Activated CD4-positive, CD25-positive, alpha-beta regulatory T cell (primary cell): ENCODE measurements at places on chromosomes 13 and 19.

- no peak for DNase-seq
Observed at GRCh38 chr19:35868823-35869326, 501 bp downstream of the APLP1 start.

DNA sequence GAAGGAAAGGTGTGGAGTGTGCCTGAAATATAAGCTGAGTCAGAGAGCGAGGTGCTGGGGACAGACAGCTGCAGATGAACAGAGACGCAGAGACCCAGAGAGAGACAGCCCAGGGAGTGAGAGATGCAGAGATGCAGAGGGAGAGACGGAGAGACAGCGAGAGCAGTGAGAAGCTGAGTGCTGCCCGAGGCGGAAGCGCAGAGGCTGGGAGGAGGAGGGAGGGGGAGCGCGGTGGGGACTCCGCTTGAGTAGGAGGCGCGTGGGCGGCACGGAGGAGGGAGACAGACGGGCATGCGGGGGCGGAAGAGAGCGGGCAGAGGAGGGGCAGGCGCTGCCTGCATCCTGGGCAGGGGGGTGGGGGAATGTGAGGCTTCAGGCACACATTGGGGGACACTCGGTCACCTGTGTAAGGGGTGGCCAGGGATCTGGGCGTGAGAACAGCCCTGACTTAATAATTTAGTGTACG lies 25.7 kb downstream of the SLC8A2 start:
- DNase-seq = no peak

DNA sequence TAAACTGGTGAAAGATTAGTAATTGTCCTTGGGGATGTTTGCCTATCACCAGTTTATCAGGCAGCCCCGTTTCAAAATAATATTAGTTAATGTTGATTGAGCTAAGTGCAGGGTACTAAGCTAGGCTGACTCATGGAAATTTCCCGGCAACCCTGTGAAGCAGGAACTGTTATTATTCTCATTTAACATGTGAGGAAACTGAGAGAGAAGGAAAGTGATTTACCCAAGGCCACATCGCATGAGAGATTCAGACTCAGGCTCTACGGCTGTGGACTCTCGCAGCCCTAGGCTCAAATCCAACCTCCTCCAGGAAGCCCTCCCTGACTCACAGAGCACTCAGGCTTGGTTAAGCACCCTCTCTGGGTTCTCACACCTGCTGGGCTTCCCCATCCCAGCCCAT lies 19.7 kb downstream of the CLPTM1 start:
- no peak for DNase-seq

DNA sequence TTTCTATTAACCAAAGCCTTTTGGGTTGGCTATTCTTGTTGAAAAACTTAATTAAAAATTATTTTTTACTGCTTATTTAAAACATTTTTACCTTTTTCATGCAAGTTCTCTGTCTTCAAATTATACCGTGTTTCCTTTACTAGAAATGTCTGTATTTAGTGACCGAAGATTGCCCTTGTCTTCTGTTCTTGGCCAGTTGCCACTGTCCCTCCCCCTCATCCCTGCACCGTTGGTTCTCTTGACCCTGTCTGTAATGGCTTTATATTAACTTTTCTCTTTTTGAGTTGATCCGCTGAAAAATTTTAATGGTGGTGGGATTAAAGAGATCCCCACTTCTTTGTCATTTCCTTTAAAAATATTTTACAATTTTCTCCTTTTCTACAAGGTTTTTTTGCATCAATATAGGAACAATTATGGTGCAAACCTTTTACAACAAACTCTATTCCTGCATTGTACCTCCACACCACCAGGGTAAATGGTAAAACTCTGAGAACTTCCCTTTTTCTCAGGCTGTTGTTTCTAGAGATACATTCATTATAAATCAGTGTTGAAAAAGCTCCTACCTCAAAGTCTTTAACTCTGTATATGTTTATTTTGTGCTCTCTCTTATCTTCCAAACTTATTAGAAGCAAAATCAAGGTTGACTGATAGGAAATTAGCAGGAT lies 12.9 kb upstream of the RNF113B start:
- no peak for DNase-seq

- DNase-seq = no peak
Observed at GRCh38 chr13:47945738-47946137, 55.3 kb downstream of the SUCLA2 start.

- DNase-seq = no peak
Observed at GRCh38 chr19:39304185-39304513, 7.9 kb downstream of the IFNL1 start.

DNA sequence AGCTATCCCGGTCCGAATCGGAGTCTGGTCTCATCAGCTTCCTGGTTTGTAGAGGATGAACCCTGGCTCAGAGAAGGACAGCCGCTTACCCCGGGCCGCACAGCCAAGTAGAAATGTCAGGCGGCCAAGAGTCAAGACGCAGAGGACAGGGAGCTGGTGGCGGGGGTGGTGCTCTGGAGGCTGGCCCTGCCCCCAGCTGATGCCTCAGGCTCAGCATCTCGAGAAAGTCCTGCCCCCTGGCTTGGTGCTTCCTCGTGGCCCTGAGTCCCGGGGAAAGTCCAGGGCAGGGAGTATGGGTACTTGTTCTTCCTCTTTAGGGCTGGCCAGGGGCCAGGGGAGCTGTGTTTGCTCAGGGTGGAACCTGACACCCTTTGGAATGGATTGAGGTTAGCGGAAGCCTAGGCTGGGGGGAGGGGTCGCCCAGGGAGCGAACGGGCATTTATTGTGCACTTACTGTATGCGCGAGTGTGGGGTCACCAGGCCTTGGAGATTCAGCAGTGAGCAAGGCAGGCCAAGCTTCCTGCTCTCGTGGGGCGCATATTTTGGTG lies 2.2 kb downstream of the TJP3 start:
- DNase-seq = no peak

GRCh38 chr13:32116210-32116609 lies 84.6 kb downstream of the FRY start:
- DNase-seq = no peak

- DNase-seq = no peak
Observed at GRCh38 chr13:110231348-110232047, 75.5 kb downstream of the COL4A1 start.

- peak; percentile 19 for DNase-seq
Observed at GRCh38 chr19:45798995-45799517, 6.4 kb upstream of the DMWD start.

- no peak for DNase-seq
Observed at GRCh38 chr13:32639502-32640105, 53.4 kb downstream of the PDS5B start.

DNA sequence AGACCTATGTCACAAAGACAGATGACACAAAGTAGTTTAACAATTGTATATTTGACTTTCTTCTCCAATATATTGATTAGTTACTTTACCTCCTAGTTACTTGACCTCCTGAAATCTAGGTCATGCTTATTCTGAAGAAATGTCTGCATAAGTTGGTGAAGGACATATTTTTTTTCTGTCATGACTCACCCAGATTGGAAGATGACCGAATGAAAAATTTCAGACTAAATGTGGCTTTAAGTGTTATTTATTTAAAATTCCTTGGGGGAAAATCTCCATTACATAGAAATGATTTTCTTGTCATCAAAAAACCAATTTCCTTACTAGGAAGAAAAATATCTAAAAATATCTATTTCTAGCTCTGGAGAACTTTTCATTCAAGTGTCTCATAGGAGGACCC lies 217.1 kb downstream of the POSTN start:
- no peak for DNase-seq

GRCh38 chr13:21034603-21035191 lies 26.7 kb downstream of the LATS2 start:
- DNase-seq = no peak

GRCh38 chr19:16330806-16331690 lies 6.4 kb downstream of the KLF2 start:
- no peak for DNase-seq

DNA sequence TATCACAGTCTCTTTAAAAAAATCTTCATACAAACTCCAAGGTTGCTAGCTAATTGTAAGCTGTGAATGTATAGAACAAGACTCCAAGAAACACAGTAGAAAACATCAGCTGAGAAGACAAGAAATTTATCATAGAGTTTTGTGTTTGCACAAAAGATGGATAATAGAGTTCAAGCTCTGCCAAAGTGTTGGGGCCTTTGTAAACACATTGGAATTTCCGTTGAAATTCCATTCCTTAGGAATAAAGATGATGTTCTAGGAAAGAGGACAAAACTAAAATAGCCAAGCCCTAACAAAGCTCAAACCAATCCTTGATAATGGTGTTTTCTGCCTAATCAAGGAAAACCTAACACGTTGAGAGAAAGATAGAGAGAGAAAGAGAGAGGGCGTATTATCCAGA lies 20.6 kb downstream of the LRRC63 start:
- DNase-seq = no peak

DNA sequence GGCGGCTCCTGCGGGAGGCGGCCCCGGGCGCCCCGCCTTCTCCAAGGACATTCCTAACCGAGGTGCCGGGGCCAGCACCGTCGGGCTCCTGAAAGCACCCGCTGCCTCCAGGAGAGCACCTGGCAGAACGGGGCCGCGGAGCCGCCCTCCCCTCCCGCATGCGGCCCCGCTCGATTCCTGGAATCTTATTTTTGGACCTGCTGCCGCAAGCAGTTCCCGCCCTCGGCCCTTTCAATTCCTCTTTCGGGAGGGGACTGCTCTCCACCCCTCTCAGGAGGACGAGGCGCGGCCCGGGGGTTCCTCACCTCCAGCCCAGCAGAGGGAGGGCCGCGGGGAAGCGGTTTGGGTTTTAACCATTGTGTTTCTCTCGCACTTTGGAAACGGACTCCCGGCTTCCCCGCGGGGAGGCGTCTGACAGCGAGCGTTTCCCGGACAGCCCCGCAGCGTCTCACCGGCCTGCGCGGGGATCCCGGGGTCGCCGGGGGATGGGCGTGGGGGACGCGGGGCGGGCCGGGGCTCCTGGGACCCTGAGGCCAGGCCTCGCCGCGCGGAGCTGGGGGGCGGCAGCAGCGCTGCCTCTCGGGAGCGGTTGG lies 849 bp downstream of the GAS6 start:
- no peak for DNase-seq

- DNase-seq = no peak
Observed at GRCh38 chr13:45662162-45662561, 40.0 kb upstream of the CBY2 start.

- peak; percentile 83 for DNase-seq
Observed at GRCh38 chr19:35899547-35900214, 659 bp downstream of the NFKBID start.
